T47D (cell line): ENCODE measurements at places on chromosomes 3 and 15.

DNA sequence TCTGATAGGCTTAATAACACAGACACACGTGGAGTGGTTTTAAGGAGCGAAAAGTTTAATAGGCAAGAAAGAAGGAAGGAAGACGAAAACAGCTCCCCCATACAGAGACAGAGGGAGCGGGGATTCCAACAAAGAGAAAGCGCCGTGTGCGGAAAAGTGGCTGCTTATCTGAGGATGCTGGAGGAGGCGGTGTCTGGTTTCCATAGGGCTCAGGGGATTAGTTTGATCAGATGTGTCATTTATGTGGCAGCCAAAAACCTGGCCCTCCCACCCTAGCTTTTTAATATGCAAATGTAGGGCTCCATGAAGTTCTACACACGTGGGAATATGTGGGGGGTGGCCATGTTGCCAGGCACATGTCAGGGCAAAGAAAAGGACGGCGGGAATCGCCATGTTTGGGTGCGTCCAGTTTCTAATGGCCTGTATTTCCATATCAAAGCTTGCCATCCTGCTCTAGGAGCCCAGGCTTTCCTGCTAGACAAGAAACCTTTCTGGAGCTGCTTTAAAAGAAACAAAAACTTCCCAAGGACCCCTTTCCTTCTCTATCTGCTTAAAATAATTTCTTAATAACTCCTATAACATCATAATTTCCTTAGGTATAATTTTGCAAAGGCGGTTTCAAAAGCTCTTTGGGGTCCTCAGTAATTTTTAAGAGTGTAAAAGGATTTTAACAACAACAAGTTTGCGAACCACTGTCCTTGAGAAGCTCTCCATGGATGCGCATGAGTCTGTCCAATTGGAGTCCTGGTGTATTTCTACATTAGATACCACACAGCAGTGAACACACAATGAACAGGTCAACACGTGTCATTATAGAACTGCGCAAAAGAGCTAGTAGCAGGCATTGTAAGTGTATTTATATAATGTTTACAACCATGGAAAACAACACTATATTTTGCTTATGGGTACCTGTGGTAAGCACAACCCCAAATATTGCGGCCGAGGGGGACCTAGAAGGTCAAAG, 622 bp upstream of the ZNF589 start:
- DNase-seq = no peak

- no peak for DNase-seq
Observed at GRCh38 chr3:155991847-155992246, 121.4 kb downstream of the GMPS start.

- DNase-seq = peak; percentile 59
Observed at GRCh38 chr3:71397046-71397445, 186.5 kb downstream of the FOXP1 start.

GRCh38 chr3:121606106-121606505, 12.9 kb downstream of the FBXO40 start:
- no peak for DNase-seq

- DNase-seq = no peak
Observed at GRCh38 chr15:40891810-40892446, 2.3 kb upstream of the VPS18 start.

- no peak for DNase-seq
Observed at GRCh38 chr3:185880600-185880999, 55.8 kb upstream of the IGF2BP2 start.

GRCh38 chr3:197454014-197454413, 101.8 kb downstream of the BDH1 start:
- peak; percentile 77 for DNase-seq

DNA sequence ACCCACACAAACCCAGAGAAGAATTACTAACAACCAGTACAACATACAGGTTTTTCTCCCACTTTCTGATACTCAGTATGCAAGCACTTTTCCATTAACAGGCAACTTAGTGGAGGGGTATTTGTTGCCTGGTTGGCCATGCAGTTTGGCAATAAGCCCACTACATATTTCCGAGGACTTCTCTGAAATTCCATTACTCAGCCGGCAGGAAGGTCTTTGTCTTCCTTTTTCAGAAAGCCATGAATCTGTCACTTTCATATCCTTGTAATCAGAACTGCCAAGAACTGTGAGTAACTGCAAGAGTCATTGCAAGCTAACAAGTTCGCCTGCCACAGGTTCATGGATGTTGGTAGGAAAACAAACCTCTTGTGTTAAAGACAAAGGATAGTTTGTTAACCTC, 422.3 kb upstream of the ROBO1 start:
- no peak for DNase-seq
